ENCODE measurements at places on chromosomes 7 and 10.

GRCh38 chr10:14403881-14404623, 73.3 kb upstream of the FRMD4A start:
- no peak for DNase-seq

- no peak for DNase-seq
These were observed 410.8 kb downstream of the SFMBT2 start for GRCh38 chr10:7000061-7000460.

DNA sequence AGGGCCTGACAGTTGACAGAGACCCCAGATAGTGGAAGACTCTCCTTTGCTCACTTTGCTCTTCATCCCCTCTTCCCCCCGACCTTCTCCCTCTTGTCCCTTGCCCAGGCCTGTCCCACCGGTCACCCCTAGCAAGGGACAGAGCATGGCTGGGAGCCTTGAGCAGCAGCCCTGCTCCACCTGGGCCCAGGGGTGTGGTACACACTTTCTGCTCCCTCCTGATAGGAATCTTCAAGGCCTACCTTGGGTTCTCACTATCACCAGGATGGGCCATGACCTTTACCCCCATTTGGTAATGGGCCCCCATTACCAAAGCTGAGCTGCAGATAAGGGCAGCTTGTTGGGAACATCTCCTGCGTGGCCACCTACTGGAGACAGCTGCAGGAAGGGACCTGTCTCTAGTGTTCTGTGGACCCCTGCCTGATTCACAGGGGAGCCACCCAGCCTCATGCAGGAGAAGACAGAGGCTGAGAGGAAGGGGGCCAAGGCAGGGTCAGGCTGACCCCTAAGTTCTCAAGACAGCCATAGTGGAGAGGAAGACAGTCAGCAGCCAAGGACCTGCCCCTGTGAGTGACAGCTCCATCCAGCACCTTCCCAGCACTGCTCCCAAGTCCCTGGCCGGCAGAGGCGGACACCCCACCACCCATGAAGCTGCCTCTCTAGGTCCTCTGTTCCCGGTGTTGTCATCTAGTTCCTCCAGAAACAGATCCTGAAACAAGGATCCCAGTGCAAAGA, 913 bp upstream of the NPC1L1 start:
- no peak for DNase-seq

DNA sequence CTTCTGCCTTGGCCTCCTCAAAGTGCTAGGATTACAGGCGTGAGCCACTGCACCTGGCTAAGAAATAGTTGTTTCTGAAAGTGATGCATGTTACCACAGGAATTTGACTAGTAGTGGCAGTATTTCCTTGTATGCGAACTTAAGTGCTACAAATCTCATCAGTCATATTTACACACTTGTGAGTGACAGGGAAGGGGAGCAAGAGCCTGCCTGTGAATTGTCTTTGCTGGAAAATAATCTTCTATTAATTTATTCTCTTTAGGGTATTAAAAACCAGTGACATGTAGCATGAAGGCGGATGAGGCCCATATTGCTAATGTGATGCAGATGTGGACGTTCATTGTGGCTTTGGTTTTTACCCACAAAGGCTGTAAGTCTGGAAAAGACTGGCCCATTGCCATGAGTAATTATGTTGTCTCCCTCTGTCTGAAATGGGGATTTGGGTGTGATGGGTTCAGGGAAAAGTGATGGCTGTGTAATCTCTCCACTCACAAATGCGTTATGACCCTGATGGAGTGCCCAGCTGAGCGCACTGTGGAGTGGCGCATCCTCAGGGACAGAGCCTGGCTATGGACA, 97.6 kb downstream of the CCNY start:
- DNase-seq: no peak

DNA sequence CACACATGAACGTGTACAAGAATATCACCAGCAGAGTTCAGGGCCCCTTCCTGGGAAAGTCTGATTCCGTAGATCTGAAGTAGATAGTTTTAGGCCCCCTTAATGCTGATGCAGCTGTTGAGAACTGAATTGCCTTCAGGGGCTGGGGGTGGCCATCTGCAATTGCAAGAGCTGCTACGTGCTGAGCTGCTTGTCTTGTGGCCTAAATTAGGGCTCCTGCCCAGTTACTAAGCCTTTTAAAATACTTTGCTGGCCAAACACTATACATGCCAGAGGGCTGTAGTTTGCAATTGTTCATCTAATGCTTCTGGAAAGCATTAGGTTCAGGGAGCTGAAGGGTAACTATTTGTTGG, 71.7 kb downstream of the TMEM178B start:
- no peak for DNase-seq

DNA sequence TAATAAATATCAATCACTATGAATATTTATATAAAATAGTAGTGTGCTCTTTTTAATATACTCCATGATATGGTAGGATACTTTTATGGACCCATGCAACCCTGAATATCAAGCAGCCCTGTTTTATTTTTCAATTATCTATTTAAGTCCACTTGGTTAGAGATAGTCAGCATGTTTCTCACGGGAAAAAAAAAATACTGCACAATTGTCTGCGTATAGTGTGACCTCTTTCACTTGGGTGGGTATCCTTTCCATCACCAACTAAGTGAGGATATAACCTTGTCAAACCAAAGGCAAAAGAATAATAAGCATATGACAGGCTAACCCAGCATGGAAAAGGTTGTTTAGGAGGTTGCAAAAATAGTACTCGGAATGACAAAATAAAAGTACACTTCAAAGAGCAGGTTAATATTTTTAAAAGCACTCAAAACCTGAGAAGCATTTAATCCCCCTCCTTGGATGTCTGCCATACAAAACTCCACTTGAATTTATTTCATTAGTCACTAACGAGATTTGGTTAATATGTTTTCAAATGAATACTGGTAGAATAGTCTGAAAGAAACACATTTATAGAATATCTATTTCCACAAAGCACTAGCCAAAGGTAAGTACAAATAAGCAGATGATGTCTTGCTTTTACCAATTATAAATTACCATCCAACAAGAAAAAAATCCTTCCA, 76.5 kb downstream of the IMMP2L start:
- no peak for DNase-seq

DNA sequence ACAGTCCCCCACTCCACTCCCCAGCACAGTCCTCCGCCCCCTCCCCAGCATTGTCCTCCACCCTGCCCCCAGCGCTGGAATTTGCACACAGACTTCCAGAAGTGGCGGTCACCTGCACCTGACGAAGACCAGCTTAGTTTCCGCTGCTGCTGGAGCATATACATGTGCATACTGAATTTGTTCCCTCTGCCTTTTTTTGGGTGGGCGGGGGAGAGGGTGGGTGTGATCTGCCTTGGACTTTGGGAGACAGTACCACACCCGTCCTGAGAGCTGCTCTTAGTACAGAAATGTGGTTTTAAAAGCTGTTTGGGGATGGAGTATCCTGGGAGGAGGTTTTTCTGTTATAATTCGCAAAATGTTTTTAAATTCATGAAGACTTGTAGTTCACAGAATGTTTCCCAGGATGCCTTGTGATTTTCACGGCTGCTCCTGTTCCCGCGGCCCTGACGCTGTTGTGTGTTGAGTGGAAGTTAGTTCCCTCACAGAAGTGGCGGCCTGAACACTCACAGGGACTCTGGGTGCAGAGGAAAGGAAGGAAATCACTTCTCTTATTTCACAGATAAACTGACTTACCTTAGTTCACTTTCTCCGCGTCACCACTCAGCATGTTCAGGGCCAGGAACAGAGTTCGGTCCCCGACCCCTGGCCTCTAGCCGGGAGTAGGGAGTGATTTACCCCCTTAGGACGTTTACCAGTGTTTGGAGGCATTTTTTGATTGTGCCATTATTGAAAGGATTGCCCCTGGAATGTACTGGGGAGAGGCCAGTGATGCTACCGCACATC, 18.6 kb downstream of the PFKP start:
- DNase-seq: no peak

- DNase-seq: no peak
These were observed 408.4 kb upstream of the SHH start for GRCh38 chr7:156220701-156221100.

Measured in esophagus squamous epithelium (tissue), 5 donors.